ENCODE measurements at places on chromosomes 1 and 21.

GRCh38 chr1:167676205-167676915, 45.4 kb upstream of the MPZL1 start:
- no peak for DNase-seq

DNA sequence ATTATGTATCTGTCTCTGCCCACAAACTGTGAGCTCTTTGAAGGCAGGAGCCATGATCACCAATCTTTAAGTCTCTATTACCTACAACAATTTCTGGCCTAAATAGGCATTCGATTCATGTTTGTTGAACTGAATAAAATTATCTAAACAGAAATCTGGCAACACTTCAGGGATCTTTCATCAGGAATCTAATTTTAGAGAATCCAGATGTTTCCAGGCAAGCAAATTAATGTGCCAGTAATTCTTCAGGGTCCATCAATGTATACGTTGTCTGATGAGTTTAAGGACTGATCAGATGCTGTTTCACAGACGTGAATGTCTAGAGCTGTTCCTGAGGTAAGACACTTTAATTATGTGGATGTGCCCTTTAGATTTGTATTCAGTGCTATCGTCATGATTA, 524.4 kb downstream of the PTPRC start:
- no peak for DNase-seq

DNA sequence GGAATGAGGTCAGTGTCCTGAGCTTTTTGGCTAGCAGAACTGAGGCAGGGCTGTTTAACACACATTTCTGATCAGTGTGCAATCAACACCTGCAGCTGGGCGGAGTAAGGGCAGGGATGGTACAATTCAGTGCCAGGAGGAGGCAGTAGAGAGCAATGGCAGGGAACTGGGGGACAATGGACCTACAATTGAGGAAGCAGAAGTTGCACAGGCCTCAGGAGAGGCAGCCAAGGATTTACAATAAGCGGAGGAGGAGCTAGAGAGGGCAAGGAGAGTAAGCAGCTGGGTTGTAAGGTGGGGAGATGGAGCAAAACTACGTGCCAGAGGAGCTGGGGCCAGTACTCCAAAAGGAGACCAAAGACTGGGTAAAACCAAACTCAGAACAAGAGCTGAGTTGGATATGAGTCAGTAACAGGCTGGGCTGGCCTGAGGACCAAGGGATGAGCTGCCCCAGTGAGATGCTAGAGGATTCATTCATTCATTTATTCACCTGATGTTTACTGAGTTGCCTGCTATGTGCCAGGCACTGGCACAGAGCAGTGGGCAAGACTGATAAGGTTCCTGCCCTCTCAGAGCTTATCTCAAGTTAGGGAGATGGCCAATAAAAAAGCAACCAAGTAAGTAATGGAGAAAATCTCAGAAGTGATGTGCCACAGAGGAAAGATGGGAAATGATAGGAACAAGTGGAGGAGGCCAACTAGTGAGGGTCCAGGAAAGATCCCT, 10.4 kb upstream of the GALE start:
- DNase-seq, result peak; percentile 50

DNA sequence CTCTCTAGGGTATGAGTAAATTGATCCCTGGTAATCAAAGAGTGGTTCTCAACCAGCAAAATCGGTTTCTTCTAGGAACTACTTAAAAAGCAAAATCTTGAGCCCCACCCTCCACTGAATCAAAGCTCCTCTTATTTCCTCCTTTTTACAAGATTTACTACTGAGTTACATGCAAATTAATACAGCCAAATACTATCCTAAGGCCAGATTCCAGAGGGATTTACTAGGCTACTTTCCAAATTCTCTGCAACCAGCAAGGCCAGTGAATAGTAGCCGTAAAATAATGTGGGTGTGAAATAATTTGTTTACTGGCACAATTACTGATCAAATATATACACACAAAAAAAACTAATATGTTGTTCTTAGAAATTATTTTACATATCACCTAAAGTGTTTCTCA, 1583.8 kb downstream of the NCAM2 start:
- no peak for DNase-seq

All from AG08396 (cell line).